Adipose tissue (tissue), 3 donors: ENCODE measurements at places on chromosomes 5 and 9. TPM values are rescaled to one million over a fixed set of nuclear protein-coding genes. Genes with fewer than 3 reads are reported as not detected.

The MARVELD2 gene
- polyA plus RNA-seq: 0.45 TPM

The ZNF454 gene
- polyA plus RNA-seq: 0.61 TPM

The GM2A gene
- 14.1 TPM for polyA plus RNA-seq

The NSG2 gene
- polyA plus RNA-seq: 0.13 TPM

The PFDN1 gene
- 85.1 TPM for polyA plus RNA-seq

The SPINK13 gene
- polyA plus RNA-seq: not detected

The PLK2 gene
- polyA plus RNA-seq: 27.2 TPM

The ADGRV1 gene
- polyA plus RNA-seq: 0.34 TPM
